ENCODE measurements at places on chromosomes 1 and 21. TPM values are rescaled to one million over a fixed set of nuclear protein-coding genes. Genes with fewer than 3 reads are reported as not detected.

DNA sequence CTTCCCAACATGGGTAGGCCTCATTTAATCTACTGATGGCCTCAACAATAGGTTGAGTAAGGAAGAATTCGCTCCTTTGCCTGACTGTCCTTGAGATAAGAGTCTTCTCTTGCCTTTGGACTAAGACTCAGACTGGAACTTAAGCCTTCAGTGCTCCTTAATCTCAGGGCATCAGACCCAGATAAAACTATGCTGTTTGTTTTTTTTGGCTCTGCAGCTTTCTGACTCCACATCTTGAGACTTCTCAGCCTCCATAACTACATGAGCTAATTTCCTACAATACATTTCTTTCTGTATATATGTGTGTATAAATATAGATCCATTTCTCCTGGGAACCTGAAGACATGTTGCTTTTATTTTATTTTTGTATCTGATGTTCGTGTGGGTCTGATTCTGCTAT, 1470.7 kb upstream of the PRMT6 start:
- DNase-seq: no peak

DNA sequence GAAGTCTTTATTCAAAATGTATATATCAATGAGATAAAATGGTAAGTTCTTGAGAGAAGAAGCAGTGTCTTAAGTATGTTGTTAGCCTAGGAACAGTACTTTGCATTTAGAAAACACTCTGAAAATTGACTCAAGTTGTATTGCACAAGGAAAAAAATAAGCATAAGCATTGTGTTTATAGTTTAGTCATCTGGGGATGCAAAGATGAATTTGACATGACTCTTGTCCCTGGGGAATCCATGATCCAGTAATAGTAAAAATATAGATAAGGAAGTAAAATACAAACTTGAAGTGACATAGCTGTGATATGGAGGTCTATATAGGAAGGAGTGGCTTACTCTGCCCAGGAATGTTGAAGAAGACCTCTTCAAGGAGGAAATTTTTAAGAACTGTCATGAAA, 185.0 kb upstream of the PTBP2 start:
- DNase-seq: no peak

DNA sequence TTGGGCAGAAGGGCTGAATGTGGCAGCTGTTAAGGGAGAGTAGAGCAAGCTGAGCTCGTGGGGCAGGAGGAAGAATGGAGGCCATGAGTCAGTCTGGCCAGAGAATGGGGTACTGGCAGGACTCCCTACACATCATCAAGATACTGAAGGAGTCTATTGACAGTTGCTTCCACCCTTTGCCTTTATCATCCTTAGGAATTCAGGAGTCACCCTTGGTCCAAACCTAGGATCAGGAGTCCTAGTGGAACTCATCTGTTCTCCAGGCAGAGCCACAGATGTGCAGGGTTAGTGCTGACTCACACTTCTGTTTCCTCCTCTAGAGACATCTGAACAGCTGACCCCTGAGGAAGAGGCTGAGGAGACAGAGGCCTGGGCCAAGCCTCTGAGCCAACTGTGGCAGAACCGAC, 18.7 kb upstream of the ST3GAL3 start:
- no peak for DNase-seq

FCRLB gene
- 0.19 TPM for total RNA-seq

NDUFS2 gene
- 105 TPM for total RNA-seq

All from neural progenitor cell (in vitro differentiated cells).